ENCODE measurements at places on chromosomes 4 and X.

DNA sequence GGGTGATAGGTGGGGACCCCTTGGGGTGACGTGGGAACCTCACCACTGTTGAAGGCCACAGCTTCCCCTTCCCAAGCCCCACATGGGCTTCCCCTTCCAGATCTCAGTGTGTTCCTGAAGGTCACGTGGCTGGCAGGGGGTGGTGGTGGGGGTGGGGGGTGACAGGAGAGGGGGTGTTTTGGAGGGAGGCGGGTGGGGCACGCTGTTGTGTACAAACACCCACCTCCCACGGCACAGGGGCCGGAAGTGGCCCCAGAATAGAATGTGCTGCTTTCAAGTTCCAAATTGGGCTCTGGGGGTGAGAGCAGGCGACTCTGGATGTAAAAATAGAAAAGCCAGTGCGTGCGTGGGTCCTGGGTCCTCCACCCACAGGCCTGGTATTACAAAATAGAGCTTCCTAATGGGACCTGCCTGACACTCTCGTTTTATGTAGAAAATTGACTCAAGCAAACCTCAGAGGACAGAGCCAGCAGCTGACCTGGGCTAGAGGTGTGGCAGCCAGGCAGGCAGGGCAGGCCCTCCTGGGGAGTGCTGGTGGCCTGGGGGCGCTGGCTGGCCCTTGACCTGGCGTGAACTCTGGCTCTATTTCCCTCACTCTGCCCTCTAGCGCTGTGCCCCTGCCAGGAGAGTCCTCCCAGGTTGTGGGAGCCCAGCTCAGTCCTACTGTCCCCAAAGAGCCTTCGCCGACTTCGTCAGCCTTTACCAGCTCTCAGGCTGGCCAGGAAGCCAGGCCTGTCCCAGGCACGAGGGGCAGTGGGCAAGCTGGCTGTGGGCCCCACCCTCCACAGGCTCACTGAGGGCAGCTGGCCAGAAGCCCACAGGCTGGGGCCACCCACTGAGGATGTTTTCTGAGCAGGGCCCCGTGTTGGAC is 5.4 kb upstream of the SH3BP2 start:
- no peak for DNase-seq

DNA sequence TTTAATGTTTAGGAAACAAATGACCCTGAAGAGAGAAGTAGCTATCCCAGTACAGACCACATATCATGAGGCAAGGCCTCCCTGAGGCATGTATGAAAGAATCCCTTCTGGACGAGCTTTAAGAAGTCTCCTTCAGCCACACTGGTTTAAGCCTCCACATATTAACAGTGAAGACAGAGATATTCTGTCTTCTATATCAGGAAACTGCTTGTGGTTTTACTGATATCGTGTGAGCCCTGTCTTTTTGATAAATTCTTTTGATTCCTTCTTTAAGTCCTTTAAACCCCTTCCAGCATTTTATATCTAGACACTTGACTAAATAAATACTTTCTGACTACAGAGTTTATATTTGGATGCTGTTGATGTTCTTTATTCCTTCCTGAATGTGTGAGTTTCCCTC is 45.9 kb upstream of the GPC4 start:
- no peak for DNase-seq

DNA sequence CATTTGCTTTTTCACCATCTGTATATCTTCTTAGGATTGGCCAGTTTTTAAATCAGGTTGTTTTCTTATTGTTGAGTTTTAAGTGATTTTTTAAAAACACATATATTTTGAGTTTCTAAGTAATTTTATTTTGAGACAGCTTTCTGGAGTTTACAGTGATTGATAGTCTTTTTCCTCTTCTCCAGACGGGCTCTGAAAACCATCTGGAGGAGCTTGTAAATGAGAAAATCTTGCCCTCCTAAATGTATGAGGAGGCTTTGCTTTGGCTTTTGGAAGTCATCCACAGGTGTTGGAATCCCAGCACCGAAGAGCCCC is 160.2 kb downstream of the SOWAHB start:
- DNase-seq: no peak

DNA sequence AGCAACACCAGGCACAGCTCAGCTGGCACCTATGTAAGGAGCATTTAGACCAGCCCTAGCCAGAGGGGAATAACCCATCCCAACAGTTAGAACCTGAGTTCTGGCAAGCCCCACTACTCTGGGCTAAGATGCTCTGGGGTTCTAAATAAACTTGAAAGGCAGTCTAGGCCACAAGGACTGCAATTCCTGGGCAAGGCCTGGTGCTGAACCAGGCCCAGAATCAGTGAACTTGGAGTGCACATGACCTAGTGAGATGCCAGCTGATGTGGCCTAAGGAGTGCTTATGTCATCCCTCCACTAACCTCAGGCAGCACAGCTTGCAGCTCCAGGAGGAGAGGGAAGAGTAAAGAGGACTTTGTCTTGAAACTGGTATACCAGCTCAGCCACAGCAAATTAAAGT is 7.6 kb upstream of the PRRG3 start:
- DNase-seq: no peak

- no peak for DNase-seq
These were observed 71.4 kb upstream of the HPGD start for GRCh38 chr4:174593701-174594100.

- no peak for DNase-seq
These were observed 444.3 kb downstream of the NAP1L3 start for GRCh38 chrX:93229036-93229435.

- no peak for DNase-seq
These were observed 553.6 kb upstream of the BOD1L1 start for GRCh38 chr4:14180983-14181601.

DNA sequence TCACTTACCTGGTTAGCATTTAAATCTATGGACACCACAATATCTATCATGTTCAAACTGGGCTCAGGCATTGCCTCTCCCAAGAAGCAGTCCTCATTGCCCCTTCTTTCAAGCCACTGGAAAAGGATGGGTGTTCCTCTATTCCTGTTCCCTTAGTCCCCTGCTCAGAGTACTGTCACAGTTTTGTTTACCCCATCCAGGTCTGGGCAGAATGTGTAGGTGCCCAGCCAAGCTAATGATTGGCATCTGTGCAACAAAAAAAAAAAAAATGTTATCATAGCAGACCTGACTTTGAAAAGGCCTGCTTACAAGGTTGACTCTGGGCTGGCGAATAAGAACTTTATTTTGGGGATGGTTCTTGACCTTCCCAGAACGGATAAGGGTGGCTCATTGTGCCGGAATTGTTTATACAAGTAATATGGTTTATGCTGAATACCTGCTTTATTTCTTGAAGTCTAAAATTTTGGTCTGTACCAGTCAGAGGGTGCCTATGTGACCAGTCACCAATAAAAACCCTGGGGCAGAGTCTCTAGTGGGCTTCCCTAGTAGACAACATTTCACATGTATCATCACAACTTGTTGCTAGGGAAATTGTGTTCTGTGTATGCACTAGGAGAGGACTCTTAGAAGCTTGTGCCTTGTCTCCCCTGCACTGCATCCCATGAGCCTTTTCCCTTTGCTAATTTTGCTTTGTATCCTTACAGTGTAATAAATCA is 47.9 kb downstream of the JADE3 start:
- no peak for DNase-seq

DNA sequence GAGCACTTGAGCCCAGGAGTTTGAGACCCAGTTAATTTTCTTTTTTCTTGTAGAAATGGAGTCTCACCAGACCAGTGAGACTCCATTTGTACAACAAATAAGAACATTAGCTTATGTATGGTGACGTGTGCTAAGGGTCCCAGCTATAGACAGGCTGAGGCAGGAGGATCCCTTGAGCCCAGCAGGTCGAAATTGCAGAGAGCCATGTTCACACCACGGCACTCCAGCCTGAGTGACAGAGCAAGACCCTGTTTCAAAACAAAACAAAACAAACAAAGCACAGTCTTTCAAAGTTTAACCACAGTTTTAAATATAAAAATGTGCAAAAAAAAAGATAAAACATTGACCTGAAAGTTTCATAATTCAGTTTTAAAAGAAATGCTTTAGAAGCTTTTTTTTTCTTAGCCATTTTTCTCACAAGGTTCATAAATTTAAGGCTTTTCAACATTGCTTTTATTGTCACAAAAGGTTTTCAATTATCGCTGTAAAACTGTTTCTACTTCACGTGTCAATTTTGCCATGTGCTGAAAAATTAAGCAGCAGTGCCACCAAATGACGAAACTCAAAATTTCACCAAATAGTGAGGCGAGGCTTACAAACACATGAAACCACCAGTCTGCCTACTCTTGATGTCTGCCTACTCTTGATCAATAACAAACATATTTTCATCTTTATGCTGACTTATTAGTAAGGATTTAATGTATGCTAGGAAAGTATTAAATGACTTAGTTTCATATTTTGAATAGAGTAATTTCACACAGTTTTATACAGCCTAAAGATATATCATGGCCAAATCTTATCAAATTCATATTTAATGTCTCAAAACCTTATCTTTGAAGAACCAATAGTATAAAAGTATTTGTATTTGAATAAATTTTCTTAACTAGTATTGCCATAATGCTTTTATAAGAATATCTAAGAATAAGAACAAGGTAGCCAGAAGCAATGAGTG is 126.3 kb downstream of the NEK1 start:
- DNase-seq: no peak

DNA sequence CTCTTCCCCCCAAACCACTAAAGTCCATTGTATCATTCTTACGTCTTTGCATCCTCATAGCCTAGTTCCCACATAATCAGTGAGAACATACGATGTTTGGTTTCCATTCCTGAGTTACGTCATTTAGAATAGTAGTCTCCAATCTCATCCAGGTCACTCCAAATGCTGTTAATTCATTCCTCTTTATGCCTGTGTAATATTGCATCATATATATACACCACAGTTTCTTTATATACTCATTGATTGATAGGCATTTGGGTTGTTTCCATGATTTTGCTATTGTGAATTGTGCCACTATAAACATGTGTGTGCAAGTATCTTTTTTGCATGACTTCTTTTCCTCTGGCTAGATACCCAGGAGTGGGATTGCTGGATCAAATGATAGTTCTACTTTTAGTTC is 57.2 kb downstream of the ARFIP1 start:
- DNase-seq: no peak

- no peak for DNase-seq
These were observed 1.5 kb downstream of the NMU start for GRCh38 chr4:55634417-55635128.

GRCh38 chrX:13094828-13095341 is 50.5 kb upstream of the FAM9C start:
- DNase-seq: no peak

DNA sequence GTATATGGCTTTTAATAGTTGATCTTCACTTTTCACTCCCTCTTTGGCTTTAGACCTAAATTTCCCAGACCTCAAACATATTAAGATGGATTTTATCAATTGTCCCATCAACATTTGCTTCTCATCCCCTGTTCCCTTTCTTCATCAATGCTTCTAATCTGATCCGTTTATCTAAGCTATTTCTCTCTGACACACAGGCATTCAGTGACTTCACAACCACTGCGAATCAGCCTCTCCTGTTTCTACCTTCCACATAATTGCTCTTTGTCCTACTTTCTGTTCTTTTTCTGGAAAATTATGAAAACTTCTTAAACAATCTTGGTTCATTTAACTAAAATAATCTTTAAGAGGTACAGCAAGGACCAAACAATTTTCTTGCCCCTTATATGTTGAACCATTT is 115.2 kb downstream of the GLRA3 start:
- no peak for DNase-seq

- DNase-seq: no peak
These were observed 60.9 kb downstream of the ARHGEF38 start for GRCh38 chr4:105613306-105613705.

DNA sequence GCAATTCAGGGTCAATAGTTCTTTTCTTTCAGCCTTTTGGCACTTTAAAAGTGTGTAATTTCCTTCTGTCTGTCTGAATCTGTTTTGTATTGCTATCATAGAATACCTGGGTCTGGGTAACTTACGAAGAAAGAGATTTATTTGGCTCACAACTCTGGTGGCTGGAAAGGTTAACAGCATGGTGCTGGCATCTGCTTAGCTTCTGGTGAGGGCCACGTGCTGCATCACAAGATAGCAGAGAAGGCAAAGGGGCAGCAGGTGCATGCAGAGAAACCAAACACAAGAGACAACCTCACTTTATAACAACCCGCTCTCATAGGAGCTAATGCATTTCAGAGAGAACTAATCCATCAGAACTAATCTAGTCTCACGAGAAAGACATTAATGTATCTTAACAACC is 18.8 kb downstream of the RGN start:
- DNase-seq: no peak

- no peak for DNase-seq
These were observed 68.0 kb downstream of the ATP8A1 start for GRCh38 chr4:42588909-42589308.

- DNase-seq: no peak
These were observed 17.6 kb upstream of the LCORL start for GRCh38 chr4:18039113-18039512.

GRCh38 chr4:175068266-175068665 is 150.1 kb downstream of the ADAM29 start:
- DNase-seq: no peak

GRCh38 chr4:169199184-169199583 is 71.6 kb downstream of the SH3RF1 start:
- DNase-seq: no peak

- no peak for DNase-seq
These were observed 16.8 kb upstream of the NAT8L start for GRCh38 chr4:2042204-2042946.

- no peak for DNase-seq
These were observed 43.0 kb upstream of the KCNE5 start for GRCh38 chrX:109667986-109668385.

GRCh38 chr4:747546-748170 is 42.0 kb downstream of the PCGF3 start:
- DNase-seq: no peak

GRCh38 chr4:84914686-84915395 is 51.6 kb downstream of the WDFY3 start:
- no peak for DNase-seq

DNA sequence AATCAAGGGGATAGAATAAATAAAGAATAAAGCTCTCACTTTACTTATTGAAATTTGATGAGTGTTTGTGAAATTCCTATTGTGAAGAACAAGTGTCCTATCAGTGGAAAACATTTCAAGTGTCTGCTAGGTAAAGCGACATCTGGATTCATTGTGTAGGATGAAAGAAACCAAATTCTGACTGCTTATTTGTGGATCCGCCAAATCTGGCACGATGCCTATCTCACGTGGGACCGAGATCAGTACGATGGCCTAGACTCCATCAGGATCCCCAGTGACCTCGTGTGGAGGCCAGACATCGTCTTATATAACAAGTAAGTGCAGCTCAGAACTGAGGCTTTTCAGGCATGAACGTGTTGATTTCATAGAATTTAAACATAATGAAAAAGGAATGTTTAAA is 1.9 kb downstream of the CHRNA9 start:
- no peak for DNase-seq

- DNase-seq: no peak
These were observed 16.4 kb downstream of the DLG3 start for GRCh38 chrX:70461026-70461425.

DNA sequence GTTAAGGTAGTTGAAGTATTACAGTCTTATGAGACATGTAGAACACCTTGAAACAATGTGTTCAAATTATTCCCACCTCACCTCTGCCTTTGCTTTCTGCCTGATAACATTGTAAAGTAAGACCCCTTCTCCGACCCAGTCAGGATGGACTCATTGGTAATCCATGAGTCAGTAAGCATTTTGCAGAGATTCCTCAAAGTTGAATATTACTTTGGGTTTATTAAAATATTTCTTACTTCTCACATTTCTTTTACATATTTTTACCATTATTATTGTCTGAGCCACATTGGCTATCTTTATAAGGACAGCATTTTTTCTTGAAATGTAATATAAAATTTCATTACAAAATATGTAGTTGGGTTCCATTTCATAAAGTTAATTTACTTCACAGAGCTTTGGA is 201.6 kb downstream of the BMPR1B start:
- DNase-seq: no peak

- DNase-seq: no peak
These were observed 70.0 kb downstream of the NPNT start for GRCh38 chr4:105965183-105965800.

- DNase-seq: no peak
These were observed 36.3 kb downstream of the SULT1E1 start for GRCh38 chr4:69823481-69824186.

All from AG04450 (cell line).